ENCODE measurements at places on chromosomes 12 and 14. TPM values are rescaled to one million over a fixed set of nuclear protein-coding genes. Genes with fewer than 3 reads are reported as not detected.

DACT1 gene
- total RNA-seq = 19.8 TPM

C1RL gene
- 13.3 TPM for total RNA-seq

MANSC1 gene
- total RNA-seq = 1.5 TPM

CDH24 gene
- 4.2 TPM for total RNA-seq

GUCY2C gene
- total RNA-seq = not detected

NELL2 gene
- 19.9 TPM for total RNA-seq

HNF1A gene
- not detected for total RNA-seq

ASCL1 gene
- total RNA-seq = not detected

CD163 gene
- not detected for total RNA-seq

ERP27 gene
- not detected for total RNA-seq

DCD gene
- total RNA-seq = not detected

TPH2 gene
- not detected for total RNA-seq

OR11H12 gene
- not detected for total RNA-seq

DCAF11 gene
- total RNA-seq = 75.2 TPM

PLEKHG7 gene
- not detected for total RNA-seq

ZDHHC22 gene
- not detected for total RNA-seq

CEBPE gene
- total RNA-seq = not detected

OTOGL gene
- total RNA-seq = 1.4 TPM

RND1 gene
- total RNA-seq = 4.7 TPM

CLEC9A gene
- not detected for total RNA-seq

C1S gene
- total RNA-seq = 5.5 TPM

CCNK gene
- 19.2 TPM for total RNA-seq

KRT85 gene
- total RNA-seq = not detected

PLEKHD1 gene
- total RNA-seq = not detected

FOXG1 gene
- 1.8 TPM for total RNA-seq

TMPRSS12 gene
- not detected for total RNA-seq

KLRC4 gene
- not detected for total RNA-seq

TMEM121 gene
- total RNA-seq = 8.7 TPM

SLC25A21 gene
- 37.0 TPM for total RNA-seq

CHGA gene
- not detected for total RNA-seq

GPR137C gene
- total RNA-seq = 5.8 TPM

KRT3 gene
- total RNA-seq = not detected

TMEM120B gene
- 2.3 TPM for total RNA-seq

DLK1 gene
- 0.06 TPM for total RNA-seq

PRIM1 gene
- total RNA-seq = 77.7 TPM

USP15 gene
- 42.6 TPM for total RNA-seq

TAS2R42 gene
- total RNA-seq = not detected

DAO gene
- not detected for total RNA-seq

NTN4 gene
- 36.5 TPM for total RNA-seq

GOLT1B gene
- total RNA-seq = 94.6 TPM

CD27 gene
- total RNA-seq = not detected

TMEM179 gene
- 7.4 TPM for total RNA-seq

C12orf50 gene
- total RNA-seq = not detected

POLE2 gene
- total RNA-seq = 60.2 TPM

SCFD1 gene
- 127 TPM for total RNA-seq

PLA2G1B gene
- not detected for total RNA-seq

GPRC5A gene
- 10.5 TPM for total RNA-seq

AICDA gene
- total RNA-seq = not detected

RNF212B gene
- total RNA-seq = not detected

PLXNC1 gene
- total RNA-seq = 4.0 TPM

ZCCHC8 gene
- total RNA-seq = 18.7 TPM

LBHD2 gene
- not detected for total RNA-seq

BDKRB1 gene
- total RNA-seq = 0.97 TPM

C12orf57 gene
- total RNA-seq = 216 TPM

KRT78 gene
- total RNA-seq = not detected

KRT86 gene
- total RNA-seq = 0.65 TPM

GPN3 gene
- total RNA-seq = 66.5 TPM

MPHOSPH9 gene
- total RNA-seq = 54.3 TPM

Data from Daoy (cell line).